ENCODE measurements at places on chromosomes 6 and 20.

GRCh38 chr6:134997133-134997995 is 47.5 kb upstream of the ALDH8A1 start:
- no peak for DNase-seq

DNA sequence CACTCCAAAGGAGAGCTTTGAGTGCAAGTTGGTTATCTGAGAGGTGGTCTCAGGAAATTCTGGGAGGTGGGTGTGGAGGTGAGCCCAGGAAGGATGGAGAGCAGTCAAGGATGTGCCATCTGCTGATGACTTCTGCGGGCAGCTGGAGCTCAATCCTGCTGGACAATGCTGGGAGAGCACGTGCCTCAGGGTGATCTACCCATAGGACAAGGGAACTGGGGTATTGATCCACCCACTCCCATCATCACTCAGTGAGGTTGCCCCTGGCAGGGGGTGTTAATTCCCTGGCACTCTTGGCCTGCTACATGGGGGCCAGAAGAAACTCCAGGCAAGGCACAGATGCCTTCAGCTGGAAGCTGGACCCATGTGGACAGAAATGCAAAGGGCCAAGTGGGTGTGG is 7.1 kb upstream of the ZBP1 start:
- DNase-seq = no peak

GRCh38 chr6:15997586-15998388 is 131.1 kb upstream of the MYLIP start:
- no peak for DNase-seq

- DNase-seq = no peak
These were observed 282.9 kb upstream of the RNF217 start for GRCh38 chr6:124679387-124679786.

- DNase-seq = no peak
These were observed 191.8 kb downstream of the NRN1 start for GRCh38 chr6:5814901-5815300.

DNA sequence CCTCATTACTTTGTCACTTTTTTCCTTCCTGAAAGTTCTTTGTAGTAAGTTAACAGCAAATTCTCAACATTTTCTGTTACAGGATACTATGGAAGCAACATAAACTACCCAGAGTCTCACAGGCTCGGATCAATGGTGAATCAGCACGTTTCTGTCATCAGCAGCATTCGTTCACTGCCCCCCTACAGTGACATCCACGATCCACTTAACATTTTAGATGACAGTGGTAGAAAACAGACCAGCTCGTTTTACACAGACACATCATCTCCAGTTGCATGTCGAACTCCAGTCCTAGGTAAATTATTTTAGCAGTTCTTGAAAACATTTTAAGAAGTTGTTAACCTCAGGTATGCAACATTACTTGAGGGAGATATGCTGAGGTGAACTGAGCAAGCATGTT is 51.6 kb downstream of the RFX6 start:
- DNase-seq = no peak

DNA sequence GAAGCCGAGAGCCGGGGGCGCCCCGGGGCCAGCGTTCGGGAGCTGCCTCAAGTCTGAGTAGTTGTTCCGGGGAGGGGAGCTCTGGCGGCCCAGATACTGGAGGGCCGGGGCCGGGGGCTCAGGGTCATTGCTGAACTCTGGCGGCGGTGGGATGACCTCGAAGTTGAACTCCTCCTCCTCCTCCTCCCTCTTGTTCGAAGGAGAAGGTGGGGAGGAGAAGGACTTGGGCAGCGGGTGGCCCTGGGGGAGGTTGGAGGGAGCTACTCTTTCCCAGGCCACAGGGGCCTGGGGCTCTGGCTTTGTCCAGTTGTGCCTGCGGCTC is 37.7 kb downstream of the C6orf132 start:
- DNase-seq = no peak

GRCh38 chr6:71499667-71500066 is 211.1 kb downstream of the OGFRL1 start:
- DNase-seq = no peak

GRCh38 chr6:35457907-35458306 is 5.8 kb downstream of the FANCE start:
- DNase-seq = no peak

DNA sequence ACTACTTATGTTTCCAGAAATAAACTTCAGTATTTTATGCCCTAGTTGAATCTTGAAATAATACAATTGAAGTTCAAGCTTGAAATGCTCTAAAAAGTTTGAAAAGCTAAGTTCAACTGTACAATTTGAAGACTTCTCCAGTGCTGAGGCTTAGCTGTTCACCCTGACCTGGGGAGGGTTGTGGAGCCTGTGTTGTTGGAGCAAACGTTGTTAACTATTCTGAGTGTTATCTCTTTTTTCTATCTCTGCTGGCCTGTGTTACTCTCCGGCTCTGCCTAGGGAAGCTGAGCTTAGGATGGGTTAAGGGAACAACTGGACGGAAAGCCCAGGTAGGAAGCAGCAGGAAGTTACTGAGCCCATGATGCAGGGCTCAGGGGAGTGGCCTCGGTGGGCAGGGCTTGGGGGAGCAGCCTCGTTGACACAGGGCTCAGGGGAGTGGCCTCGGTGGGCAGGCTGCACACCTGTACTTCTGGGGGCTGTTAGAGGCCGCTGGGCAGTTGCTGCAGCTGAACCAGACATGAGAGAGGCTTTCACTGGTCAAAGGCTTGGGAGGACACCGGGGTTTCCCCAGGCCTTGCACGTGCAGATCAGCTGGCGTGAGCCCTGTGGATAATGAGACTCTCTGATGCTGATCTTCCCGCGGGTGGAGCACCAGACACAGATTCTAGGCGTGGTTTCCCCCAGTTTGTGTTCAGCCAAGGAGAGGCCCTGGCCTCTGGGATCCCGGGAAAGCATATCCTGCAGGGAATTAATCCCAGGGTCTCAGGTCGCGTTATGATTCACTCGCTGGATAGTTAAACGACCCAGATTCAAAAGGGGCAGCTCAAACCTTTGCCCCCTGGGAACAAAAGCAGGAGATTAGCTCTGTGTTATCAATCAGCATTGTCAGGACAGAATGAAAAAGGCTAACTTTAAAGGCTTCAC is 58.9 kb downstream of the ERMARD start:
- DNase-seq = no peak

DNA sequence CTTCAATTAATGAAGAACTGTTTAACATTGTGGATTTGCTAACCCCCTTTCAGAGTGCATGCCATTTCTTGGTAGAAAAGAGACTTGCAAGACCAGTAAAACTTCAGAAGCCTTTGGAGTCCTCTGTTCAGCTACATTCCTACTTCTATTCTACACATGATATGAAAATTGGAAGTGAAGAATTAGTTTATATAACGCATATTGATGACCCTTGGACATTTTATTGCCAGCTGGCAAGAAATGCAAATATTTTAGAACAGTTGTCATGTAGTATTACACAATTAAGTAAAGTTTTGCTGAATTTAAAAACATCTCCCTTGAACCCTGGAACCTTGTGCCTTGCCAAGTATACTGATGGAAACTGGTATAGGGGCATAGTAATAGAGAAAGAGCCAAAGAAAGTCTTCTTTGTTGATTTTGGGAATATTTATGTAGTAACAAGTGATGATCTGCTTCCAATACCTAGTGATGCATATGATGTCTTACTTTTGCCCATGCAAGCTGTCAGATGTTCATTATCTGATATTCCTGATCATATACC is 3.3 kb downstream of the TDRD6 start:
- DNase-seq = no peak

DNA sequence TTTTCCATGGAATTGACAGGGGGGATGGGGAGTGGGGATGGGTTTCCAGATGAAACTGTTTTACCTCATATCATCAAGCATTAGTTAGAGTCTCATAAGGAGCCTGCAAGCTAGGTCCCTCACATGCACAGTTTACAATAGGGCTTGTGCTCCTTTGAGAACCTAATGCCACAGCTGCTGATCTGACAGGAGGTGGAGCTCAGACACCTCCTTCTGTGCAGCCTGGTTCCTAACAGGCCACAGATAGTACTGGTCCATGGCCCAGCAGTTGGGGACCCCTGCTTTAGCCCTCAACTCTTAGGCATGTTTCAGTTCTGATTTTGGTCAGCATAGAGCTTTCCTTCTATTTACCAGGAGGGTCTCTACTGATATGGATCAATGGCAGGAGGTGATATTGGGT is 251.6 kb downstream of the LAMA2 start:
- no peak for DNase-seq

DNA sequence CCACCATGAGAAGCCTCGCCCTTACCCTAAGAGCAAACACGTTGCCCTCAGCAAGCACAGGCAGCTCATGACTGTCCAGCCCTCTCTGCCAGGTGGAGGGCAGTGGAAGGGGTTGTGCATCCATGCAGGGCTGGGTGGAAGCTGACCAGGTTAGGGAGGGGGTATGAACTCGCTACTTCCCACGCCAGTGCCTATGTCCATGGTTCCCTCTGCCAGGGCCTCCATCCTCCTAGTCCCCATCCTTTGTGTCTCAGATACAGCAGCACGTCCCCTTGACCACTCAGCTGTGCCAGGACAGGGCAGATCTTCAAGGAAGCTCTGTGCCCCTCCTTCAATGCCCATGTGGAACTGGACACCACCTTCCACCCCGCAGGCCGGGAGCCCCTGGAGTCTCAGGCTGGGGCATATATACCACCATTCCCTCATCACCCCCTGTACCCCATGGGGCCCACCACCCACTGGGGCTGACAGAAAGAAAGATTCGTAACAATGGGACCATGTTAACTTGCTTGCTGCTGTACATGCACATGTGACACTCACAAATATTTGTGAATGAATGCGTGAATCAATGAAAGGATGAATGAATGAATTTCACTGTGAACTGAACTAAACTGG is 90.7 kb downstream of the ANKRD60 start:
- DNase-seq = no peak

- DNase-seq = no peak
These were observed 202.2 kb upstream of the CDYL start for GRCh38 chr6:4574007-4574406.

DNA sequence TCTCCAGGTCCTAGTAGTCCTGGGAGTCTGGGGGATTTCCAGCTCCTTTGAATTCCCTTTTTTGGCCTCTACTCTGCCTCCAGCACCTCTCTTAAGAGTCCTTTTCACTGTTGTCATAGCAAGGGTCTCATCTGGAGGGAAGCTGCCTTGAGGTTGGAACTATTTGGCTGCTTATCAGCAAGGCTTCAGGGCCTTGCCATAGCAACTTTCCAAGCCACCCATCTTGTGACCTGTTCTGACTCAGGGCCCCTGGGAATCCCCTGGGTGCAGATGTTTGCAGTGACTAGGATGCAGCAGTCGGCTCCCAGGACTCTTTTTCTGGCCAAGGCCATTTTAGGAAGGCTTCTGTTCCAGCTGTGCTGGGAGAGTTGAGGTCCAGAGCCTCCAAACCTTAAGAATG is 12.4 kb downstream of the PKIG start:
- no peak for DNase-seq

DNA sequence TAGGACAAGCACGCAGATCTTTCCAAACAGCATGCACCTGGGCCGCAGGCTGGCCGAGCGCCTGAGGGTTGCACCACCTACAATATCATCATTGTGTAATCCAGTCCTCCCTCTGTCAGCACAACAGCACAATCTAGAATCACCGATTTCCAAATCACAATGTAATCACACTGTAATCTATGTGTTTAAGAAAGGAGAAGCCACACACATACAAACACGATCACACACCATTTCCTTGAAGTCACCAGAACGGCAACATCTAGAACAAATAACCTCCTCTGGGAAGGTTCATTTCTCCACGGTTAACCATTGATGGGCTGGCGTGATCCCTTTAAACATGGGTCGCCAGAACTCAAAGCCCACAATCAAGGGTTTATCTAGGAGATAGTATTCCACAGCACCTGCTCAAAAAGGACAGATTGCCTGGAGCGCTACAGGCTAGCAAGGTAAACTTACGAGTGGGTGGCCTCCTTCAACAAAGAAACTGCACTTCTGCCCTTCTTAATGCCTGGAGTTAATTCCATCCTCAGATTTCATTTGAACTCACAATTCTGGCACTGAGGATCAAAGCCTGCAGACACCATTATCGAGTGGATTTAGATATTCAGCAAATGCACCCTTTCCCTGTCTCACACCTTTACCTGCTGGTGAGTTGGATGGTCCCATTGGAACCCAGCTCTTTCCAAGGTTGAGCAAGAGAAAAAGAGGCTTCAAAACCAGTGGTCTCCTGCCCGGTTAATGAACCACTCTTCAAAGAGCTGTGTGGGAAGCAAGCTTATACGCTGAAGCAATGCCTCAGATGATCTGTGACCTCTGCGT is 83.8 kb upstream of the FOXQ1 start:
- no peak for DNase-seq

DNA sequence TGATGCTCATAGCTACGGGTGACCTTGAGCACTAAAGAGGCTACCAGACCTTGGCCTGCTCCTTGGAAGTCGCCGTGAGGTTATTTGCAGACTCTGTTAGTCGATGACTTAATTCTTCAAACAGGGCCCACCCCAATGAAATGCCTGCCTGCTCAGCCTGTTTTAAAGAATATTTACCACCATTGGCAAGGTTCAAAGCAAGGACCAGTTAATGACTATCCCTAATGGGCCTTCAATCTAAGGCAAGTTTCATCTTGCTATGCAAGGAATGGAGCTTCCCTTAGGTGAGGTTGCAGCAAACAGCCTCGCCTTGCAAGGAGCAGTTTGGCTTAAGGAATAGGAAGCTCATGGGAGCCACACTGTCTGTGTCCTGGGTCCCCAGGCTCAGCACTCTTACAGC is 22.9 kb upstream of the SPO11 start:
- DNase-seq = no peak

GRCh38 chr6:167565884-167566599 is 241.2 kb downstream of the TTLL2 start:
- DNase-seq = no peak

DNA sequence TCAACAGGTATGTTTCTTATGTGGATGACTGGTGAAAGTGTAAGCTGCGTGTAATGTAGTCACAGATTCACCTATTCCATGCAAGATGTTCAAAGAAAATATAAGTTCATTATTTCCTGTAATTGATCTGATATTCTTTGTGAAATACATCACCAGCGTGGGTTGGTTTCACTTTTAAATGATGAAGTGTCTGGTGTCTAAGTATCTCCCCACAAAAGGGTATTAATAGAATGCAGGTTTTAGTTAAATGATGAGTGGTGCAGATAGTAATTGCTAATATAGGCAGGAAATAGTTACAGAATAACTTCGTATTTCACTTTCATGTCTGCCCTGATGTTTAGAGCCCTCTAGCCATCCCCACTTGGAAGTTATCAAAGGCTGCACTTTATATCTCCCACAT is 22.2 kb downstream of the PGBD1 start:
- no peak for DNase-seq

DNA sequence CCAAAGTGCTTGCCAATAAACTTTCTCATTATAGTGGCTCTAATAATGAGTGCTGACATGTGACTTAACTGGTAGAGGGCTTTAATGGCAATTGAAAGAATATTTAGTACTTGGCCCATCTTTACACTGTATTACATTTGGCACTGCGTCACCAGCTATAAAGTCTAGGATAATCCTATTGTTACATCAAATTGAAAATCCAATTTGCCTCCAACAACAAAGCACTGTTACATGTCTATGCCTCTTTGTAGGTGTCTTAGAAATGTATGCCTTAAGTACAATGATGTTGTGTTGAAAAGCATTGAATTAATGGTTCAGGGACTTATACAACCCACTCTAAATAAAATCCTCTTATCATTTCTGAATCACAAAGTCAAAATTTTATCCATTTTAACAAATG is 420.4 kb upstream of the JAG1 start:
- no peak for DNase-seq

Measured in NCI-H2171 (cell line).